ENCODE measurements at places on chromosomes 2 and 18.

DNA sequence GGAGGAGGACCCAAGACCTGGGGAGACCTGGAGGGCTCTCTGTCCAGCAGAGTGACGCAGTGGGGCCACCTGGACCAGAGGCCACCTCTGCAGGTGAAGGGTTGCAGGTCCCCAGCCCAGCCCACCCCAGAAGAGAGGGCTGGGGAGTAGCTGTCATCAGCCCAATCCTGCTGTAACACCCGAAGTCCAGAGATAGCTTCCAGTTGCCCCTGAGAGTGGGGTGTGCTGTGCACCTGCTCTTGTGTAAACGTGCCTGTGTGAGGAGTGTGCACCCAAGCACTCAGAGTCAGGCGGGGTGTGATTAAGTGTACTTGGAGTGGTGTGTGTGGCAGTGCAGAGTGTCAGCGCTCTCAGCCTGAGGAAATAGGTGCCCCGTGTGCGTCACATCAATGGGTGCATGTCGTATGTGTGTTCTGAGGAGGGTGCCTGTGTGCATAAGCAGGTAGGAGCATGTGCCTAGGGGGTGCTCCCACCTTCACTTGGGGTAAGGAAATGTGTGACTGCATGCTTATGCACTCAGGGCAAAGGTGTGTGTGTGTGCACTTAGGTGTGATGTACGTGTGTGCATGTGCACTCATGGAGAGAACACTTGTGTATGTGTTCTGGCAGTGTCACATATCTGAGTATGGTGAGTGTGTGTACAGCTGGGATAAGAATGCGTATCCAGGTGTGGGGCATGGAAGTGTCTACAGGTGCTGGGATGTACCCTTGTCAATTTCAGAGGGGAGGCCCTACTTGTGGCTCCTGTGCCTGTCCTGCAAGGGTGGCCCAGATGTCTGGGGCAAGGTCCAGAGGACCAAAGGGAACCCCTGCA is 672 bp downstream of the ATP6V1B1 start:
- no peak for DNase-seq

DNA sequence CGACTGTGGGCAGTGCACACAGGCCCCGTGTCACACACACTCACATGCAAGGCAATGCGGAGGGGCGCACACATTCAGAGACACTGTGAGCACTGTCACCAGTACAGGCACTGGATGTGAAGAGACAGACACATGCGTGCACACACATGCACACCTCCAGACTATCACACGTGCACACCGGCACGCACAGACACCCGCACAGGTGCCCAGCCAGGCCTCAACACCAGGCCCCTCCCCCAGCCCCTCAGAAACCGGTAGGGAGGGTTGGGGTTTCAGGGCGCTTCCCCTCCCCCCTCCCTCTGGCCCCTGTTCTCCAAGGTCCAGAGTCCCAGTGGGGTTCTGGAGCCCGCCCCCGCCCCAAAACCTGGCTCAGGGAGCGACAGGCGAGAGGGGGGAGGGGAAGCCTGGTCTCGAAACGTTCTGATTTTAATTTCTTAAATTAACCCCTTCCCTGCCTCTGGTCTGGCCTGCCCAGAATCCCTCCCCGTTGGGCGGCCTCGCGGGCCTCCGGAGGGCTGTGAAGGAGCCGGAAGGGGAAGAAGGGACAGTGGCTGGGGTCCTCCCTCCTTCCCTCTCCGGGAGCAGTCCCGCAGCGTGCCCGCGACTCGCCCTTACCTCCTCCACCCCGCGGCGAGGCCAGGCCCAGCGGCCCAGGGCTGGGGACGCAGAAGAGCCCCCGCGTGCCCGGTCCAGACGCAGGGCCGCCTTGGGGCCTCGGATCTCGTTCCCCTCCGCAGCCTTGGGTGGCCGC is 558 bp downstream of the FBXO41 start:
- no peak for DNase-seq

DNA sequence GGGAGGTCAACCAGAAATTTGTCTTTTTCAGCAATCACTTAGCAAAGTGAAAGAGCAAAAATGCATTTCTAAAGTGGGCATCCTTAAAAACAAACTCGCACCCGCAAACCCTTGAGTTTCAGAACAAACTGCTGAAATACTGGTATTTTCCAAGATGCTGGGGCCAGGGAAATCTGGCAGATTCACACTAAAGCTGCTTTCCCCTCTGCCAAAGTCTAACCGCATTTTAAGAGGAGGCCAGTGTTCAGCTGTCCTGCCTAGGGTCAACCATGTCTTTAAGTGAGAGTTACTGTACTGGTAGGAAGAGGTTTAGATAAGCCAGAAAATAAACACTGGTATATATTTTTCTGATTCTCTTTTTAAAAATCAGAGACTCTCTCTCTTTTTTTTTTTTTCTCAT is 55.9 kb downstream of the ACVR1 start:
- no peak for DNase-seq

DNA sequence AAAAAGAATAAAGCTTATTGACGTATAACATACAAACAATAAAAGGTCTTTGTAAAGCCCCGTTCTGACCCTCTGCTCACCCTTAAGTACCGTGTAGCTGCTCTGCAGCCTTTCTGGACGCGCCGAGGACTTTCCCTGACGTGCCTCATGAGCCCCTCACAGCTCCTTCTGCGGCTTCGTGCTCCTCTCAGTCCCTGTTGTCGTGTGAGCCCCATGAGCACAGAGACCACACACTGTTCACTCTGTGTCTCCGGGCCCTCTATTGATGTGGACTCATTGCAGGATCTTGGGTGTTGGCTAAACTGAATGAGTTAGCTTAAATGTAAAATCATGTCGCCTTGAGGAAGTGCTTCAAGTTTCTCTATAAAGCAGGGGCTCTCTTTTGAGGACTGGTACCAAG is 43.6 kb upstream of the INHBB start:
- DNase-seq, result no peak

- DNase-seq, result no peak
Observed at GRCh38 chr18:63262369-63263335, 56.9 kb downstream of the BCL2 start.

- DNase-seq, result peak; percentile 26
Observed at GRCh38 chr2:175371378-175371777, 189.9 kb upstream of the ATP5MC3 start.

GRCh38 chr18:79517341-79517740 is 121.6 kb downstream of the NFATC1 start:
- DNase-seq, result no peak

GRCh38 chr2:48412443-48413250 is 117.3 kb upstream of the STON1 start:
- no peak for DNase-seq

DNA sequence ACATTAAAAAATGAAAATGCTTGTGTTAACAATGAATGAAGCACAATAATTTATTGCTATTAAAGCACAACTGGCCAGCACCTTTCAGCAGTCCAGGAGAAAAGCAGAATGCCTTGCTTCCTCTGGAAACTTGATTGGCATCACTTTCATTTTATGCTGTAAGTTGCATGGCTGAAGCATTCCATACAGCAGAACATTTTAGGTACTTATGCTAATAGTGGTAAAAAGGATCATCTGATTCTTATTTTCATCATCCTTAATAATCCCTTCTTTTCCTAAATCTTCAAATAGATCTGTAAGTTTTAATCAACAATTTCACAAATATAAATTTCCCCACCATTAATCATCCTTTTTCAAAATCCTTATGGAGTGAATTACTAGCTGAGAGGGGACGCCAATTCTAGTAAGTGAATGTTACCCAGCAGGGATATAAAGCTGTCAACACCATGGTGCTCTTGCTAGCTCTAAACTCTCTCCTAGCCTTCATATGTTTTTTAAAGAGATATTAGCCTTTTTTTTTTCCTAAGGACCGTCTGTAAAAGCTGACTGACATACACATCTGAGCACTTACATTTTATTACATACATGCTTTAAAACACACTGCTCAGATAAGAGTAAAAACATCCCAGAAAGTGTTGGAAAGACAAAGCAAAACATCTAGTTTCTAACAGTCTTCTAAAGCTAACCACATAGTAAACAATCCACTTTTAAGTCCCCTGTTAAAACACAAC is 5.3 kb downstream of the SATB2 start:
- no peak for DNase-seq

DNA sequence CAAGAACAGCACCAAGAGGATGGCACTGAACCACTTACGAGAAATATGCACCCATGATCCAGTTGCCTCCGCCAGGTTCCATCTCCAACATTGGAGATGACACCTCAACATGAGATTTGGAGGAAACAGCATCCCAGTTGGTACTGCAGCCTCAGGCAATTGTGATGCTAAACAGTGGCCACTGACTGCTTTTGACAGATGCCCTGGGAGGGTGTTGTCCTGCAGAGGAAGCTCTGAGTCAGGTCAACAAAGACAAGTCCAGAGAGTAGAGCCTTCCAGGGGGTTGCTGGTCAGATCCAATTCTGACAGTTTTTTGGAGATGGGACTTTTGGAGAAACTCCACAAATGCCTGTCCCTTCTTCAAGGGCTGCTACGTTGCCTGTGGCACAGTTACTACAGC is 82.4 kb downstream of the SNTG2 start:
- DNase-seq, result no peak

DNA sequence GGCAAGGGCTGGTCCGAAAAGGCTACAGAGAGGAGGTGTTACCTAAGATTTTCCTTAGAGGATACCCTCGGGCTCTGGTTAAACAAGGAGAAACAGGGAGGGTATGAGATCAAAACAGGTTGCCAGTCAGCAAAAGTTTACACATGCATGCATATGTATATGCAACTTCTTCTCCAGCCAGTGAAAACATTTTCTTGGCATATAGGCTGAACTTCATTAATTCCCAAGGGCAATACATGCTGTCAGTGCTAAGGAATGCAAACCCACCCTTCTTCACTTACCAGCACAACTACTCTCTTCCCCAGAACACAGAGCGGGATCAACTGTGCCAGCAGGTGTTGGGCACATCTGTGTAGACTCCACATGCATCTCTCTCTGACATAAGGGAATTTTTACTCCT is 176.0 kb downstream of the GFPT1 start:
- peak; percentile 55 for DNase-seq

DNA sequence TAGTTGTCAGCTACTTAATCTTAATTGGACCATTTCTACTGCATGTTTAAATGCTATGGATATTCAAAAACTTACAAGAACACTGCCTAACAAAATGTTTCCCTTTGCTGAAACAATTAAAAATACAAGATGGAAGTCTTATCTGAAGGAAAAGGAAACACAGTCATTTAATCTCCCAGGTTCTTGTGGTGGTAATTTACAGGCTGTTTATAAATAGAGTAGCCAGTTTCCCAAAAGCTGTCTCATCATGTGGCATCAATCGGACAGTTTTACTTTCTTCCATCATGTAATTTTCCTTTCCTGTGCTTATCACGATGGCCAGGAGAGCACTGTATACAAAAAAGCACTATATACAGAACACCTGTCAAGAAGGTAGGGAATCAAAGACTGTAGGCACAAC is 368.1 kb downstream of the ZEB2 start:
- no peak for DNase-seq

DNA sequence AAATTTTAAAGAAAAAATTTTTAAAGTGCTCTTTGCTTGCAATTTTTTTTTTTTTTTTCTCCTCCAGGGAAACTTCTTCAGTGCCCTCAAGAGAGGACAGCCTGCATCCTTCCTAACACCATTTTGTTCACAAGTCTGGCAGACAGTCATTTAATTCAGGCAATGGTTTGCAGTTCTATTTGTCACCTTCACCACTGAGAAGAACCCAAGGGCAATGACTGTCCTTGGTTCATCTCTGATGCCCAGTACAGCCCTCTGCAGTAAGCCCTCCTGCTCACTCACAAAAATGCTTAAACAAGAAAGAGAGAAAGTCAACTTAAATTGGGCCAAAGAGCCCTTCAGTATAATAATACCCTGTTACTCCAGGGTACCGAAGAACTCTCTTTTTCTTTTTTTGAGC is 52.4 kb downstream of the TGFA start:
- DNase-seq, result no peak

- DNase-seq, result no peak
Observed at GRCh38 chr18:13289481-13290205, 71.1 kb downstream of the LDLRAD4 start.

- no peak for DNase-seq
Observed at GRCh38 chr18:34648269-34648985, 61.7 kb upstream of the DTNA start.

DNA sequence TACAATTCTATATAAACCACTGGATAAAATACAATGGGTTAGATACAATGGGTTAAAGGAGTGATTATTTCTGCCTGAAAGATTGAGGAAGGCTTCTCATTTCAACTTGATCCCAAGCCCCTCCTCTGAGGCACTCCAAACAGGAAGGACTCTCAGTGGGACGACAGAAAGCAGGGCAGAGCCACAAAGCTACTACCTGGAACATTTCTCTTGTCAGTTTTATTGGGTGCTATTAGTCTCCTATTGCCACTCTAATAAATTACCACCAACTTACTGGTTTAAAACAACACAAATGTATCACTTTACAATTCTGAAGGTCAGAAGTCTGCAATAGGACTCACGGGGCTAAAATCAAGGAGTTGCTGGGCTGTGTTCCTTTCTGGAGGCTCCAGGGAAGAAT is 146.7 kb downstream of the MREG start:
- no peak for DNase-seq

DNA sequence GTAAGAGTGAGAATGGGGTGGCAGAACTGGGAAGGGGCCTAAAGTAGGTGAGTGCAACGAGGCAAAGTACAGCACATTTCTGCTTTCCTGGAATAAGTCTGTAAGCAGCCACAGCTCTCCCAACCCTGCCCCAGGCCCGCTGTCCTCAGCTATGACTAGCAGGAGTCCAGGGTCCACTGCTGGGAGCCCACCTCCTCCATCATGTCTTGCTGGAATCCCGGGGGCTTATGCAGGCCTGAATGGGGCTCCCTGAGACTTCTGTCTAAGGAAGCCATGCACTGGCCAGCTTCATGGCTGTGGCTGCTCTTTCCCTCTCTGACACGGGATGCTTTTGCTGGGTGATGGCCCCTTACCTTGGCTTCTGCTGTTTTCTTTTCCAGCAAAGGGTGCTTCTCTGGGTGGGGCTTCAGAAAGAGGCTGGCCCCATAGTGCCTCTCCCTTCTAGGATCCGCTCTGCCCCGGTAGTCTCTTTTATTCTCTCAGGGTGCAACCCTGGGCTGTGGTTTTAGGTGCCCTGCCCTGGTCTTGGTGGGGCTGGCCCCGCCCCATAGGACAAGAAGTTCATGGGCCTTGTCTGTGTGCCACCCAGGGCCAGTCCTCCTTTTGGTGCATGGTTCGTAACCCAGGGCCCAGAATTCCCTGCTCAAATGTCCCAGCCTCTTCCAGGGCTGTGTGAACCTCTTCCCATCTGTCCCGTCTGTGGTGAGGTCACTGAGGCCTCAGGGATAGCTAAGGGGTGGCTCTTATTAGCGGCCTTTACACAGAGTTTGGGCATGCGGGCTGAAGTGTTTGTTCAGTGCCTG is 33.8 kb upstream of the POLE4 start:
- no peak for DNase-seq

GRCh38 chr2:171036532-171036931 is 107.5 kb downstream of the GORASP2 start:
- no peak for DNase-seq

DNA sequence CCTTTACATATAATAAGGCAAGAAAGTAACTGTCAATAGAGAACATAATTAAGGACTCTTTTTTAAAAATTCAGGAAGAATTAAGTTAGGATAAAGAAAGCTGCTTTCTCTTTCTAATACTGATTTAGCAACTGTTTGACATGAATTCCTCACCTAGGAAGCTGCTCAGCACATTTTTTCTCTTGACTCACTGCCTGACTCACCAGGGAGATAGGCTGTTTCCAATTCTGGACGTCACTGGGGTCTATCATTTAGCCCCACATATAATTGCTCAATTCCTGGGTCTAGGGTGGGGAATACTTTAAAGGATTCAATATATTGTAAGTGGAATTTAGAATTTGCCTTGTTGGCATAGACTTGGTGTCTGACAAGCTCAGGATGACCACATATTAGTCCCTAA is 50.8 kb upstream of the UGP2 start:
- no peak for DNase-seq
